Stimulated activated CD4-positive, alpha-beta T cell treated with anti-CD3 and anti-CD28 coated beads, Interleukin-15, amount 100 ng/mL, for 1 hour (primary cell): ENCODE measurements at places on chromosomes 2 and 18.

DNA sequence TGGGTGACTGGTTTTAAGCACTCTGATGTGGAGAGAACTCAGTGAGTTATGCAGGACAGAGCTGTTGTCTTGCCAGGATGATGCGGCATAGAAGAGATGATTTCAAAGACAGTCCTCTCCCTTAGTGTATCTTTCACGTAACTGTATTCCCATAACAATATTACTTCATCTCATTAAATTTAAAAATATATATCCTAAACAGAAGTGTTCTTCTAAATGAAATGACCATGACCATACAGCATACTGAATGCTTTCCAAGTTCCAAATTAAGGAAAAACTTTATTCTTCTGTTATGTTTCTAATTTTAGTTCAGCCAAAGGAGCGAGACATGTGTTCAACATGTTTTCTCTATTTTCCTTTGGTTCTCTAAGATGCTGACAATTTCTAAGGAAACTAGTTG, 600.1 kb upstream of the FSHR start:
- DNase-seq, result no peak

DNA sequence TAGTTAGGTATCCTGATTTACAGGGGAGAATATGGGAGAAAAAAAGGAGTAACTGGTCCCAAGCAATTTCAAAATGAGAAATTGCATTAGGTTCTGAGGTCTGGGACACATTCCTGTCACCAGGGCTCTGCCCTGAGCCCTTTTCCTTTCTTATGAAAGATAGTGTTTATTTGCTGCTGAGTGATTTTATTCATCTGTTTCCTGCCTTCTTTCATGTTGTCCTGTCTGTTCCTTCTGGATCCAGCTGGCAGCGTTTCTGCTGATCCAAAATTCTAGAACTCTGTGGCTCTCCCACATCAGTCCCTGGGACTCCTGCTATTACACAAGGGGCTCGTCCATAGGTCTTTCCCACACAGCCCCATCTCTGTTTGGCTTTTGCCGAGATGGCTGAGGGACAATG, 519.1 kb upstream of the SALL3 start:
- no peak for DNase-seq

- DNase-seq, result no peak
Measured at GRCh38 chr2:1670636-1671035, 73.7 kb downstream of the PXDN start.

DNA sequence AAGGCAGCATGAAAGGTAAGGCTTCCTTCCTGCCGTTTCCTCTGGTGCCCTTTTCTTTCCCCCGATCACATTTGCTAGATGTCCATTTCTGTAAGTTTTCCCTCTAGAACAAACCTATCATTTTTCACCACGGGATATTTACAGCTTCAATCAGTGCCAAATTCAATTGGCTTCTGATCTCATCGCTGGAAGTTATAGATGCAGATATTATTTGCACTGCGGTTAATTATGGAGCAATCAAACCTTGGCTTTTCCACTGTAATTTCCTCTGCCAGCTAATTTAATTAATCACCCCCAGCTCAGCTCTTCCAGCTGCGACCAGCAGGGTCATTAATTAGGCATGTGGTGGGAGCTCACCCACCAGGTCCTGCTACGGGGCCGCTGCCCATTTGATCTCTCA, 86.1 kb downstream of the GBX2 start:
- no peak for DNase-seq

GRCh38 chr2:70385966-70386595, 84.2 kb upstream of the FAM136A start:
- no peak for DNase-seq

GRCh38 chr2:61173116-61173515, 11.1 kb downstream of the C2orf74 start:
- DNase-seq, result no peak

- no peak for DNase-seq
Measured at GRCh38 chr2:67965246-67965645, 97.6 kb downstream of the C1D start.
